ENCODE measurements at places on chromosomes 7 and 10. TPM values are rescaled to one million over a fixed set of nuclear protein-coding genes. Genes with fewer than 3 reads are reported as not detected.

C7orf33 gene
- total RNA-seq, result not detected

PDCD11 gene
- 88.5 TPM for total RNA-seq

ANKRD61 gene
- 0.24 TPM for total RNA-seq

- DNase-seq, result no peak
Measured at GRCh38 chr7:86961686-86962085, 97.8 kb downstream of the ELAPOR2 start.

DNA sequence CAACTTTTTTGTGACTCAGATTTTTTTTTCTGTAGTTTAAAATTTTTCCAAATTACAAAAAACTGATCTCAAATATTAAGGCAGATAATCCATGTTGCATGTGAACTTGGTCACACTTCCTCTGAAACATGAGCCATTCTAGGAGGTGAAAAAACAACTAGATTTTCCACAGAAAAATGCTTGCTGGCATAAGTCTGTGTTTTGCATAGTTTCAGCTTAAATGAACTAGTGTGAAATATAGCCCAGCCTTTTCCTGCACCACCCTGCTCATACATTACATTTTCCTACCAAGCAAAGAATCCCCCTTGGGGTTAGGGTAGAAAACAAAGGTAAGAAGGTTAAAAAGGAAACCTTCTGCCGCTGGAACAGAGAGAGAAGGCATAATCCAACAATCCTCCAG lies 48.2 kb downstream of the SLC25A13 start:
- no peak for DNase-seq

DNA sequence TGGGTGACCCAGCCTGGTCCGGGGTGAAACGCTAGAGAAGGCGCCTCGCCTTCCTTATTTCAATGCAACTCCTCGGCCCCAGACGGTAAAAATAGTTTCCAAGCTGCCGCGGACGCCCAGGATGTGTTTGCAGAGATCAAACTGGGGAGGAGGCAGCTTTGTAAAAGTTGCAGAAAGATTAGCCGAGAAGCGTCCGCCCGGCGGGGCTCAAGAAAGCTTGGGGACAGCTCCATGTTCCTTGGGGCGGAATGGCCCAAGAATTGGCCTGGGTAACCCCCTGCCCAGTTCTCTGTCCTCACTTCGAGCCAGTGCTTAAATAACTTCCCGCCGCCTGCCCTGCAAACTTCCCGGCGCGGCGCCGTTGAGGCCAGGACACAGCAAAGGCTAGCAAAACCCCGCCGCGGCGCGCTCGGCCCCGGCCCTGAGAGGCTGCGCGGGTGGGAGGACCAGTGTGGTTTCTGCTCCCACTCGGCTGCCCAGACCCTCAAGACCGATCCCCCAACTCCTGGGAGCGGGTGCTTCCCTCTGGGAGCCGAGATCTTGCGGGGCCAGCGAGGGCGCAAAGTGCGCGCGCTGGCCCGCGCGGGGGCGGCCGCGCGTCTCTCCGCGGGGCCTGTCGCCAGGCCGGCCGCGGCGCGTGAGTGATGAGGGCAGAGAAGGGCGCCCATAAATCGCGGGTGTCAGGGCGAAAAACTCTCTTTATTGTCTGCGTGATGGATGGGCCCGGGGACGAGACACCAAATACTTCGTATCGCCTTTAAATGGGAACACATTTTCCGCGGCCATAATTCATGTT lies 6.3 kb upstream of the ZNF503 start:
- no peak for DNase-seq

Data from CD8-positive, alpha-beta memory T cell (primary cell).